Stimulated activated CD4-positive, alpha-beta T cell treated with anti-CD3 and anti-CD28 coated beads, Interleukin-1b, Interleukin-23, amount 100 ng/mL, for 48 hours (primary cell): ENCODE measurements at places on chromosomes 6 and 20.

DNA sequence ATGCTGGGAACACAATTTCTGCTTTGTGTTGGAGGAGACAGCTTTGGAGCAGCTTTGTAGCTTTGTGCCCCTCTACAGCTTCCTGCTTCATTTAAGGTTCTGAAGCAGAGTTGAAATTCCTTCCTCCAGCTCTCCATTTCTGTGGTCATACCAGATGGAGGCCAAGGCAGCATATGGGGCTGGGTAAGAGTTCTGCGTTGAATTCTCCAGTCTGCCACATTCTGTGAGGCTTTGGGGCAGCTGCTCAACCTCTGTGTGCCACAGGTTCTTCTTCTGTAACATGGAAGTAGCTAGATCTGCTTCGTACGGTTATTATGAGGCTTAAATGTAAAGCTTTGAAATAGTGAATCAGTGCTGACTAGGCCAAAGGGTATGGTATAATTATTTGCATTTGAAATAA lies 2.9 kb upstream of the TRIM26 start:
- no peak for DNase-seq

GRCh38 chr20:47392015-47392720 lies 35.7 kb upstream of the ZMYND8 start:
- peak; percentile 38 for DNase-seq

GRCh38 chr6:156952401-156952800 lies 175.2 kb downstream of the ARID1B start:
- DNase-seq, result no peak

GRCh38 chr20:59340201-59340885 lies 39.9 kb downstream of the EDN3 start:
- DNase-seq, result no peak

GRCh38 chr6:106609699-106610098 lies 19.6 kb downstream of the RTN4IP1 start:
- DNase-seq, result peak; percentile 12

DNA sequence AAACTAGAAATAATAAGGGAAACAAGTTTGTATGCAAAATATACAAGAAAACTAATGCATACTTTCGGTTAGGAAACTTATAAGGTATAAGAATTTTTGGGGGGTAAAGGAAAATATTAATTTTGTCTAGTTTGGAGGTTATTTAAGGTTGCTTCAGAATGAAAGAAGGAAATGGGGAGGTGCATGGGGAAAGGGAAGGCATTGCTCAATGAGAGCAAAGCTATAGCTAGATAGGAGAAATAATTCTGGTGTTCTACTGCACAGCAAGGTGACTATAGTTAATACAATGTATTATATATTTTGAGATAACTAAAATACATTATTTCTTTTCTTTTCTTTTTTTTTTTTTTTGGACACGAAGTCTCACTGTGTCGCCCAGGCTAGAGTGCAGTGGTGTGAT lies 5.4 kb upstream of the MYMX start:
- DNase-seq, result no peak

DNA sequence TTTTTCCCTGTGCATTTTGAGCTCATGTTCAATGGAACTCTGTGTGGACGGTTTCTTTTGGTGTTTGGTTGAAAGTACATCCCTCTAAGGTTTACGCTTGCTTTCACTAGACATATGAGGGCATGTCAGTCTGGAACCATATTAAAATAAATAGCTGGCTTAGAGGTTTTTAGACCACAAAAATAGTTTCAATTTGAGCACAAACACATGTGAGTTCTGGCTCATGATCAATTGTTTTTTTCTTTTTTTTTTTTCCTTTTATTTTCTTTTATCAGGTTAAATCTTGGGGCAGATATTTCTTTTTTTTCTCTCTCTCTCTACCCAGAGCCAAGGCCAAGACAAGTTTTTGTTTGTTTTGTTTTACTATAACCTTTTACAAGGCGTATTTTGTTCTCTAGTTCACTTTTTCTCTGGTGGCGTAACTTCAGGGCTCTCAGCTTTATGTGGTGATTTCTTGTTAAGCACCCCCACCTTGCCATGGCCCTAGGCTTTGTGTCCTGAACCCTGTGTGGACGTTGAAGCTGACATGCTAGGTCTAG lies 92.9 kb downstream of the SHLD1 start:
- no peak for DNase-seq

DNA sequence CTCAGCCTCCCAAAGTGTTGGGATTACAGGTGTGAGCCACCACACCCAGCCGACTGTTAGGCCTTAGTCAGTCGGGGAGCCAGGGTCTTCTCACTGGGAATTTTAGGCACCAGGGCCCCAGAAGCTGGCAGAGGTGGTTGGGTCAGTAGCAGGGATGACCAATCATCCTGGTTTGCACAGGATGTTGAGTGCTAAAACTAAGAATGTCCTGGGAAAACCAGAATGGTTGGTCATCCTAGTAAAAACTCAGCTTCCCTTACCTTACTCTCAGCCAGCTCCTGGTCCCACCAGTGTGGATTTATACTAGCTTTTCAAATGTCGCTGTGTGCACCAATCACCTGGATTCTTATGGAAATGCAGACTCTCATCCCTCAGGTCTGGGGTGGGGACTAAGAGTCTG lies 31.8 kb downstream of the KCNG1 start:
- no peak for DNase-seq

- DNase-seq, result no peak
Observed at GRCh38 chr6:65760285-65760684, 53.3 kb upstream of the EYS start.

DNA sequence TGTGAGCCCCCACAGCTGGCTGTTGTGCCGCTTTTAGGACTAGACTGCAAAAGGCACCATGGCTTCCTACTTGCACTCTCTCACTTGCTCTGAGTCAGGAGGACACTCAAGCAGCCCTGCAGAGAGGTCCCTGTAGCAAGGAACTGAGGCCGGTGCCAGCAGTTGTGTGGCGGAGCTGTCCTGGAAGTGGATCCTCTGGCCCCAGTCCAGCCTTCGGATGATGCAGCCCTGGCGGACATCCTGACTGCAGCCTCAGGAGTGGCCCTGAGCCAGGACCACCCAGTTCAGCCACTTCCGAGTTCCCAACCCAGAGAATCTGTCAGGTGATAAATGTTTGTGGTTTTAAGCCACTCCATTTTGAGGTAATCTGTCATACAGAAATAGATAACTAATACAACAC lies 17.5 kb downstream of the CTCFL start:
- no peak for DNase-seq

DNA sequence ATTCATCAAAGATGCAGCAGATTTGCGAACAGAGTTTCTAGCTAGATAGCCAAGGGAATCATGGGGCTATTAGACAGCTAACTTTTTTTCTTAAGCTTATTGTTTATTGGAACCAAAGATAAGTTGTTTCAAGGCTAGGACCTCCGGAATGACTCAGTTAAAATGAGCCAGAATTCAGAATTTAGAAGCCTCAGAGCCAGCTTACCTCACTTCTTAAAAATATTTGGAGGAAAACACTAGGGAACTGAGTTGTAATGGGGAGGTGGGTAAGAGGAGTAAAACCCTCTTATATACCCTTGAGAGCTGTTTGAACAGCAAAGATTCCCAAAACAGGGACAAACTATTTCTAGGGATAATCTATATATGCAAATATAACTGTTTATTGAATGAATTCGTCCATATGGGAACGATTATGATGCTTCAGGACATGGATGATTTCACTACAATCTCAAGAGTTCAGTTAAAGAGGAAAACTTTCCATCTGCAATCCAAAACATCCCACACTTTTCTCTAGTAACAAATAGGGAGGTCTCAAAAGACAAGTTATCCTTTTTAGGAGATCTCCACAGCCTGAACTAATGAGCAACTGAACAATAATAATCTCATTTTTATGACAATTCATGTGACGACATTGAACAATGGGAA lies 12.6 kb upstream of the CARMIL1 start:
- DNase-seq, result no peak

DNA sequence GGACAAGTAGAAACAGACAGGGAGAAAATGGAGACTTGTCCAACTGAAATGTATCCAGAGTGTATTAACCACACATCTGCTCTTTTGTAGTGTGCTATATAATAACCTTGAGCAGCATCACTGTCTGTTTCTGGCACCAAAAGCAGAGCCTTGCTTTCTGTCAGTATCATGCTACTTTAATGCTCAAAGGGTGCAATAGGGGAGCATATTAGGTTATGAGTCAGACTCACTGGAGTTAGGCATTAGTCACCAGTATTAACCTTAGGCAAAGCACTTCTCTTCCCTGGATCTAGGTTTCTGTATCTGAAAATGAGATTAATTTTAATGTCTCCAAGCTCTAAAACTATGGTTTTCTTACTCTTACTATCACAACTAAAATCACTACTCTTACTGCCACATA lies 280.1 kb downstream of the TFAP2B start:
- DNase-seq, result no peak

GRCh38 chr20:50116368-50116999 lies 3.5 kb upstream of the UBE2V1 start:
- no peak for DNase-seq

DNA sequence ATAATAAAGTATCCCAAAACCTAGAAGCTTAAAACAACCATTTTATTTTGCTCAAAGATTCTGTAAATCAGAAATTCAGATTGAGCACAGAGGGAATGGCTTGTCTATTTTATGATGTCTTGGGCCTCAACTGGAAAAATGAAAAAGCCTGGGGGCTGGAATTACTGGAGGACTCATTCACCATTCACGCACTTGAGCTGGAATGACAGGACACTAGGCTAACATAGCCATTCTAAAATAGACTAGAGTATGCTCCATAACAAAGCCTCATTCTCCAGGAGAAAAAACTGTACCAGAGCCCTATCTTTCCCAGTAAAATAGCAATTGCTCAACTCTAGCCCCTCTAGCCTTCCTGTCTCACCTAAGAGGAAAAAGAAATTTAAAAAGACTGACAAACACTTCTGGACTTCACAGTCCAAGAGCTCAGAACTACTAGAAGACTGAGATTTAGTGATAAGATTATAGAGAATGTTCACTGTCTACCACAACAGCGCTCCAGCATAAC lies 145.4 kb upstream of the BTBD3 start:
- no peak for DNase-seq

GRCh38 chr6:159981071-159981402 lies 12.2 kb downstream of the IGF2R start:
- no peak for DNase-seq

DNA sequence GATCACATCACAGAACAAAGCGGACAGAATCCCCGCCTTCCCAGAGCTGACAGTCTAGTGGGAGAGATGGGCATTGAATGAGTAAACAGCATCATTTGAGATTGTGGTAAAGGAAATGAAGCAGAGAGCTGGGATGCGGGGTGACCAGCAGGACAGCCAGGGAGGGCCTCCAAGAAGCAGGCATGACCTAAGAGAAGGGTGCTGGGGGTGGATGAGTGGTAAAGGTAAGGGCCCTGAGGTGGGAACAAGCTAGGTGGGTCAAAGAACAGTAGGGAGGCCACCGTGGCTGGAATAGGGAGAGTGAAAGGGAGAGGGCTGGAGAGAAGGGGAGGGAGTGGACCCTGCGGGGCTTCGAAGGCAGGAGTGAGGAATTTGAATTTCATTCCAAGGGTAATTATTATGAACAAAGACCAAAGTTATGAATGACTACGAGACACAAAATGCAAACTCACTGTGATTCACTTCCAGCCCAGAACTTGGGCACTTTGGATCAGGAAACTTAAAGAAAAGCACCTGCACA lies 61.4 kb downstream of the CEBPB start:
- no peak for DNase-seq

DNA sequence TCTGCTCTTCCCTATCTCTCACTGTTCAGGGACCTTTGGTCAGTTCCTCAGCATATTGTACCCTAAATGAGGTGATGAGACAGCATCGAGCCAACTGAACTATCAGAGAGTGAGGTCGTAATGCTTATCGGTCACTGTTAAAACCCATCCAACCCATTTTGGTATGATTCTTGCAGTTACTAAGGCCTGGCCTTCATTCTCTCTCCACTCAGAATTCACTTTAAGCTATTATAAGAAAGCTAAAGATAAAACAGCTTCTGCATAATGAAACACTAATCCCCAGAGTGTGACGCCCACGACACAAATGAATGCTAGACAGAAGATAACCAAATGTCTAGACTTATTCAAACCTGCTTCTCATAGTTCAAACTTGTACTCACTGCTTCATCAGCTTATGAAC lies 175.8 kb downstream of the GMPR start:
- DNase-seq, result peak; percentile 46

- no peak for DNase-seq
Observed at GRCh38 chr6:25946631-25947030, 16.0 kb upstream of the TRIM38 start.

- no peak for DNase-seq
Observed at GRCh38 chr6:139738801-139739455, 364.5 kb upstream of the CITED2 start.

GRCh38 chr6:166462461-166463135 lies 79.9 kb upstream of the MPC1 start:
- DNase-seq, result no peak

DNA sequence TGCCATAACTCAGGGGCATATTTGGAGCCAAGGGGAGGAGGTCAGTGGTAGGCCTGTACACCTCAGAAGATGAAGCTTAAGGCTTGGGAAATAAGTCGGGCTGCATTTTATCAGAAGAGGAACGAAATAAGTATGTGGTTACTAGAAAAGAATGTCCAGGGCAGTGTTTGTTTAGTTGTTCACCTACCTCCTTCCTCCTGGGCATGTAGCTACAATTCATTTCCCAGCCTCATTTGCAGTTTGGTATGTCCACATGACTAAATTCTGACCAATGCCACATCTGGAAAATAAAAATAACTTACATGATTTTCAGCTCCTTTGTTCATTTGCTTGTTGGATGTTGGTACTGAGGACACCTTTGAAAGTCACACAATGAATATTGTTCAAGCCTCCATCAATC lies 294.5 kb upstream of the RGS17 start:
- DNase-seq, result no peak

DNA sequence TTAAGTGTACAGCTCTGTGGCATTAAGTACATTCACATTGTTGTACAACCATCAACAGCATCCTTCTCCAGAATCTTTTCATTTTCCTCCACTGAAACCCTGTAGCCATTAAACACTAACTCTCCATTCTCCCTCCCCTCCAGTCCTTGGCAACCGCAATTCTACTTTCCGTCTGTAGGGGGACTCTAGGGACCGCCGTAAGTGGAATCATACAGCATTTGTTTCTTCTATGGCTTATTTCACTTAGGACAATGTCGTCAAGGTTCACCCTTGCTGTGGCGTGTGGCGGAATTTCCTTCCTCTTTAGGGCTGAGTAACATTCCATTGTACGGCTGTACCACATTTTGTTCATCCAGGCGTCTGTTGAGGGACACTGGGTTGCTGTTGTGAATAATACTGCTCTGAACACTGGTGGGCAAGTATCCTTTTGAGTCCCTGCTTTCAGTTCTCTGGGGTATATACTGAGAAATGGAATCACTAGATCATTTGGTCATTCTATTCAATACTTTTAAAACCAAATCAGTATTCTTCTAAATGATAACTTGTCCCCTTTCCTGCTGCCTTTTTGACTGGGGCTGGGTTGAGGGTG lies 50.7 kb downstream of the PPP1R3G start:
- DNase-seq, result peak; percentile 35
